Right ventricle myocardium inferior (tissue), 1 donor: ENCODE measurements at places on chromosomes 3 and 15. TPM values are rescaled to one million over a fixed set of nuclear protein-coding genes. Genes with fewer than 3 reads are reported as not detected.

The CLDN18 gene
- total RNA-seq: not detected

The NR2E3 gene
- total RNA-seq: not detected

The GXYLT2 gene
- 9.8 TPM for total RNA-seq

DNA sequence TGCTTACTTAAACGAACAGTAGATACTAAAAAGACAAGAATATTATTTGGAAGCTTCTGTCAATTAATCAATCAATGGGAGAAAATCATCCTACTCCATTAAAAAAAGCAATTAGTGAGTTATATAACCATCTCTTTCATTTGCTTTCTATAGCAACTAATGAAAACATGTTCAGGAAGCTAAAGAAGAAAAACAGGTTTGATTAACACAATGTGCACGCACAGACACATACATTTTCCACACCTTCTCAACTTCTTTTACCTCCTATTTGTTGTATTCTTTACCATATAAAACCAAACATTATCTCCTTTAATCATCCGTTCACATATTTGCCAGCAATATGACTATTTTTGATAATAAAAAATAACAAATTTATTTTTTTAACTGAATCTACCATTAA, 111.3 kb downstream of the GBE1 start:
- DNase-seq: no peak

- no peak for DNase-seq
These were observed 37.6 kb downstream of the FAM3D start for GRCh38 chr3:58628823-58629562.

DNA sequence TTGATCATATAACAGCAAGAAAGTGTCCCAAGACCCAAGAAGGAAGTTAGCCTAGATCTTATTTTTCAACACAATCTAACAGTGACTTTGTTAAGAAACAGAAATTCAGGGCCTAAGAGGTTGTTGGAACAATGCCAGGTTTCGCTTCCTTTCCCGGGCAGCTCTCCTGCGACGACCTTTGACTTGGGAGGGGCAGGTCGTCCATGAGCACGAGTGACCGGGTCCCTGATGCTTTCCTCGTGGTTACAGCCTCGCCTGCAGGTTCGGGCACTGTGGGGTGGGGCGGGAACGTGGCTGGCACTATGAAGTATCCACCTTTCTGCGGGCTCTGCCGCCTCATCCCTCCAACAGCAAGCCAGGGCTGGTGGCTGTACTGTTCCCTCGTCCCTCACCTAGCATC, 90.1 kb upstream of the RGMA start:
- no peak for DNase-seq

DNA sequence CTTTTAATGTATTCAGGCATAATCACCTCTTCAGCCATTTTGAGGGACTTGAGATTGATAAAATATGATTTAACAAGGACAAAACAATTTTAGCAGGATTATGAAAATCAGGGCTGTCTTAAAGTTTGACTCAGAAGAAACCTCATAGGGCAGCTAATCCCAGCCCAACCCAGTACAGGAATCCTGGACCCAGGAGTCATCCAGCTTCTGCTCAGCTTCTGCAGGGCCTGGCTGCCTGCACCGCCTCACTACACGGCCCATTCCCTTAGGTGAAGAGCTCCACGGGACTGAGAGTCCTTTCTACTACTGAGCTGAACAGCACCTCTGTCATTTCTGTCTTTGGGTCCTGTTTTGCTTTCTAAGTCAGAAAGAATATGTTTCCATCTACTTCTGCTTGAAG, 37.5 kb downstream of the ARHGAP31 start:
- no peak for DNase-seq

DNA sequence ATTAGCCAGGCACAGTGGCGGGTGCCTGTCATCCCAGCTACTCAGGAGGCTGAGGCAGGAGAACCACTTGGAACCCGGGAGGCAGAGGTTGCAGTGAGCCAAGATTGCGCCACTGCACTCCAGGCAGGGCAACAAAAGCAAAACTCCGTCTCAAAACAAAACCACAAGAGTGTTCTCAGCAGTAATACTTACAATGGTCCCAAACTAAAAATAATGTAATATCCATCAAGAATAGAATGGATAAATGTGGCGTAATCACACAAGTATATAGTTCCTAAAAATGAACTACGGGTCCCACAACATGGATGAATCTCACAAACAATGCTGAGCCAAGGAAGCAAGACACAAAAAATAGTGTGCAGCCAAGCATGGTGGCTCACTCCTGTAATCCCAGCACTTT, 39.2 kb downstream of the STAG1 start:
- no peak for DNase-seq

DNA sequence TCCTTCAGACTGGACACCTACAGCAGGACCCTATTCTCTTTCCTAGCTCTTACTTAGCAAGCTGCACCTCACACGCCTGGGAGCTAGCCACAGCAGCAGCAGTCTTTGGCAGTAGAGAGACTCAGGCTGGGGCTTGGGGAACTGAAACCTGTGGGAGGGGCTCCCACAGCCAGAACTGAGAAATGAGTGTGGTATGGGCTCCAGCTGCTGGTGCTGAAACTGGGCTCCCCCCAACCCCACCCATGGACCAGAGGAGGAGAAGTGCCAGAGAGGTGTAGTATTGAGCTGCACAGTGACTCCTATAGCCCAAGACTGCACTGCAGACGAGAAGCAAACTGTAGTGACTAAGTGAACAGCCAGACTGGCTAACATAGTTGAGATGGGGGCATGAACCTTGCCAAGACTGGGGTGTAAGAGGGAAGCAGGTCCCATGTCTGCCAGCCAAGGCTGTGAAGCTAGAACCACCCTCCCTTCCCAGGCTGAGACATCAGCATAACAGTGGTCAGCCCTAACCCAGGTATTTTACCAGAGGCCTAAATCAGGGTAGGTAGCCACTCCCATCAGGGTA, 62.5 kb downstream of the MYO5A start:
- DNase-seq: peak; percentile 72
